Stimulated activated CD8-positive, alpha-beta memory T cell treated with anti-CD3 and anti-CD28 coated beads, Interleukin-7, amount 100 ng/mL, for 1 hour (primary cell): ENCODE measurements at places on chromosomes 12 and 14.

GRCh38 chr14:43003845-43004244, 1397.2 kb downstream of the LRFN5 start:
- no peak for DNase-seq

- DNase-seq, result no peak
These were observed 21.5 kb downstream of the ALDH6A1 start for GRCh38 chr14:74062809-74063150.

GRCh38 chr12:51534216-51535074, 56.6 kb upstream of the SCN8A start:
- no peak for DNase-seq

GRCh38 chr12:26347300-26347699, 151.9 kb downstream of the SSPN start:
- no peak for DNase-seq

GRCh38 chr12:30100741-30101140, 317.0 kb upstream of the TMTC1 start:
- DNase-seq, result no peak

DNA sequence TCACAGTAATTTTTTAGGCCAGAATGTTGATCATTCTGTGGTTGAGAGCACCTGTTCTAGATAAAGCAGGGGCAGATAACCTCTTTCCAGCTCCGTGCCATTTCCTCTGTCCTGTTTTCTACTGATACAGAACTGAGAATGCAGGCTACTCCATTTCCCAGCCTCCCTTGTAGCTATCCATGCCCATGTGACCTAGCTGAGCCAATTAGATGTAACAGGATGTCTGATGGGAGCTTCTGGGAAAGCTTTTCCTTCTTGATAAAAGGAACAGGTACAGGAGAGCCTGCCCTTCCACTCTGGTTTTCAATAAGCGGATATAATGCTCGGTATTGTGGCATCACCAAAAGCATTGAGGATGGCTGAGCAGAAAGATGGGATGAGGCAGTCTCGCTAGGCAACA, 54.2 kb downstream of the LRRC74A start:
- DNase-seq, result no peak

GRCh38 chr14:82501554-82501953, 967.9 kb upstream of the SEL1L start:
- no peak for DNase-seq

- no peak for DNase-seq
These were observed 14.8 kb downstream of the SGPP1 start for GRCh38 chr14:63713058-63713457.

- DNase-seq, result no peak
These were observed 69.0 kb downstream of the PPM1H start for GRCh38 chr12:62865937-62866336.

- no peak for DNase-seq
These were observed 127.4 kb upstream of the ARHGAP5 start for GRCh38 chr14:31949709-31950108.

- DNase-seq, result no peak
These were observed 89.2 kb upstream of the TMEM263 start for GRCh38 chr12:106866426-106867080.

- DNase-seq, result no peak
These were observed 92.4 kb downstream of the SPTSSA start for GRCh38 chr14:34369648-34370030.

DNA sequence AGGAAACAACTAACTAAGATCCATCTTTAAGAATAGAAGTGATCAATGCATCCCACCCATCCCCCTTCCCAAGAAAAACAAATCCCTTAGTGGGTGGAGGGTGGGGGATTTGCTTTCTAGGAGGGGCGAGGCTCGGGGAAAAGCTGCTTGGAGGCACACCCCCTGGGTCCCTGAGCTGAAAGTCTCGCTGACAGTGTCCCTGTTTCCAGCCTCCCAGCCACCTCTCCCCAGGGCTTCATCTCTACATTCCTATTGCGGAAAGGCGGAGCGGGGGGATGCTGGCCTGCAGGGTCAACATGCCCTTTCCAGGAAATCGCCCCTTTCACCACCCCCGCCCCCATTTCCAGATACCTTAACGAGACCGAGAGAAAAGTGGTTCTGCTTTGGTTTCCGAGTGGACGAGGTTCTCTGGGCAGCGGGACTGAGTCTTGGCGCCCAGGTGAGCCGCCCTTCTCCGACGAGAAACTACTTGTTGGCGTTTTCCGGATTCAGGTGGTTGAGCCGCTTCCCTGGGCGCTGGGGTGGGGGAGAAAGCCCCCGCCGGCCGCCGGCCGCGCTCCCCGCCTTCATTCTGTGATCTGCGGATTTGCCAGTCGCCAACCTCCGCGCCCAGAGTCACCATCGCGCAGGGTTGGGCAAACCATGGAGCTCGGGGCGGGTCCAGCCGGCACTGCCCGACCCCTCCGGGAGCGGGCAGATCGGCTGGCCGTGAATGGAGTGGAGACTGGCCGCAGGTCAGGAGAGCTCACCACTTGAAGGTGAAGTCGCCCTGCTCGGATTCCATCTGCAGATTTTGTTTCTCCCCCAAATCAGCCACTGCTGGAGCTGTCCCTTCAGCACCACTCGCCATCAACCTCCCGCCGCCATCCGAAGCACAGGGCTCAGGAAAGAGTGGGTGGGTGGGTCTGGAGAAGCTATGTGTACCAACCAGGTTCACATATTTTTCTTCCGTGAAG, 505 bp downstream of the KCNC2 start:
- DNase-seq, result no peak

- DNase-seq, result no peak
These were observed 673 bp upstream of the TTC9 start for GRCh38 chr14:70640938-70641547.

DNA sequence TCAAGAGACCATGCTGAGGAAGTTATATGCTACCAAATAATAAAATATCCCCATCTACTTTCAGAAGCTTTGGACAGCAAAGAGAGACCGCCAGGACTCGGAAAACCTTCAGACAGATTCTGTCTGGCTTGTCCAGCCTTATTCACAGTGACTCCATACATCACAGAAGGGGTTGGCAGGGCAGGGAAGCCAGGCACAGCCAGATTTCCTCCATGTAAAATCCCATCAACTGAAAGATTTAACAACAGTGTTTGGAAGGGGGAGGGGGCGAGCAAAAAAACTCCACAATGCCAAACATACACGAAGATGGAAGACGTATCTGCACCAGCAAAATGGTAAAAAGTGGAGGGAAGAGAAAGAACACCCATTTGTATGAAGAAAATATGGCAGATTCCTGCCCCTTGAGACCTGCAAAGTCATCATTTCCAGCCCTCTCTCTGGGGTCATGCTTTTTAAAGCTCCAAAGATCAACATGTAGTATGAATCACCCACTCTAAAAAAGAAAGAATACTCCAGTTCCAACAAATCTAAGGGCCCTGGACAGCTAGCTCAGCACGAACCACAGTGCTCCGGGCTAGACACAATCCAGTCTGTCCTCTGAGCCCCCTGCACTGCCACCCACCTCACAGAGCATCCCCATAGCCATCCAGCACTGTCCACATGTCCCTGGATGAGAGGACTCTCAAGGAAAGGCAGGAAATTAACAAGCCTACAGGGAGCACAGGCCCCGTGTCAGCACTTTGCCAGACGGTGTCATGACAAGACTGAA, 116.4 kb downstream of the DICER1 start:
- no peak for DNase-seq

DNA sequence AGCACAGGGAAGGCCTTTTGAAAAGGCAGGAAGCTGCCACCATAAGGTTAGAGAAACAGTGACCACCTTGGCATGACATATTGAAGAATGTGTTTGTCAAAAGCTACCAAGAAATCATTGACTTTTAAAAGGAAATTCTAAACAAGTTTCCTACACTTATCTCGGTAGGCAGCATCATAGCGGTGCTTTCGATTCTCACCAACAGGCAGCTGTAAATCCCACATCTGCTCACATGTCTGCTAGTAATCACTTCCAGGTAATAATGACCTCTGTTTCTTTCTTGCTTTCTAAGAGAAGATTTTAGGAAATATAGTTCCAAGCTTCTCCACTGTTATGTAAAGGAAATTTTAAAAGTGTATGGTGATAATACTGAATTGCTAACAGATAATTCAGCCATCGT, 821.1 kb upstream of the FOXG1 start:
- DNase-seq, result no peak

GRCh38 chr12:106274575-106275121, 26.8 kb upstream of the CKAP4 start:
- no peak for DNase-seq

DNA sequence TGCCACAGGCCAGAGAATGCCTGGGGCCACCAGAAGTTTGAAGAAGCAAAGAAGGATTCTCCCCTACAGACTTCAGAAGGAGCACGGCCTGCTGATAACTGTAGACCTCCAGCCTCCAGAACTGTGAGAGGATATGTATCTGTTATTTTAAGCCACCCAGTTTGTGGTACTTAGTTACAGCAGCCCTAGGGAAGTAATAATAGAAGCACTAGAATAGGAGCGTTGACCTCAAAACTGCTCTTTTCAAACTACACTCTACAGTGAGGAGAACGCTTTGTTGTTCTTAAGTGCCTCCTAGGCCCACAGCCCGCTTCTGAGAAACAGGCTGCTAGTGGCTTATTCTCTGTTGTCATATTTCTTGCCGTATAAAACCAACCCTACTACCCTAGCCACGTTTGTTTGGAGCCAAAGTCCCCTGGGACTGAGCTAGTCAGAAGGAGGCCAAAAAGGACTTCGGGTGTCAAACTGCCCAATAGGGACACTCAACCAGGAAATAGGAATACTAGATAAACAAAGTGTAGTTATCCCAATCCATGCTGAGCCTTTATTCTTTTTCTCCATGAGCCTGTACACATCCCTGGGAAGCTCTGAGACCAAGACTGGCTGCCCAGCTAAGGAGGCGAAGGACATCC, 38.5 kb upstream of the FRS2 start:
- no peak for DNase-seq

DNA sequence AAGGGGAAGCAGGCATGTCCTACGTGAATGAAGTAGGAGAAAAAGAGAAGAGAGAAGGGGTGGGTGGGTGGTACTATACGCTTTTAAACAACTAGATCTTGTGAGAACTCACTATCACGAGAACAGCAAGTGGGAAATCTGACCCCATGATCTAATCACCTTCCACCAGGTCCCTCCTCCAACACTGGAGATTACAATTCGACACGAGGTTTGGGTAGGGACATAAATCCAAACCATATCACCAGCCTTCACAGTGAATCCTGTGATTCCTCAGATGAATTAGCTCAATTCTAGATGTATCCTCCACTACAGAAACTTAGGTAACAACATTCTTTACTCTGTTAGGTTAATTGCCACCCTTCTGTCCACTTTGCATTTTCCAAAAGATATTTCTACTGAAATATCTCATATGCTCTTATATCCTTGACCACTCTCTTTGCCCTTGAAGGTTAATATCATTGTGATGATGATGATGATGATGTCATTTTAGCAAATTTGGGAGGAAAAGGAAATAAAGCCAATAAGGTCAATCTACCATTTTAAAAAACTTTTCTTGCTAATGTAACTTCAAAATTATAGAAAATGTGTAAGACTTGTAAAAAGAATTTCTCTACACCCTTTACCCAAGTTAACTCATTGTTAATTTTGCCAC, 23.2 kb upstream of the CCNT1 start:
- DNase-seq, result no peak

DNA sequence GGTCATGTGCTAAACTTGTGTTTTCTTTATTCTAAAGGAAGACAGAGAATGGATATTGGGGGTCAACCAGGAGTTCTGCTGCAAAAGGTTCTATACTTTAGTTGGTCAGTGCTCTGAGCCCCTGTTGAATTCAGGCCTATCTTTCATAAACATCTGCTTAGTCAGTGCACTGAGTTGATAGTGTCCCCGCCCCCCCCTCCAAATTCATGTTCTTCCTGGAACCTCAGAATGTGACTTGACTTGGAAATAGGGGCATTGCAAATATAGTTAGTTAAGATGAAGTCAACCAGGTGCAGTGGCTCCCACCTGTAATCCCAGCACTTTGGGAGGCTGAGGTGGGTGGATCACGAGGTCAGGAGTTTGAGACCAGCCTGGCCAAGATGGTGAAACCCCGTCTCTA, 23.3 kb downstream of the CHST11 start:
- DNase-seq, result no peak

DNA sequence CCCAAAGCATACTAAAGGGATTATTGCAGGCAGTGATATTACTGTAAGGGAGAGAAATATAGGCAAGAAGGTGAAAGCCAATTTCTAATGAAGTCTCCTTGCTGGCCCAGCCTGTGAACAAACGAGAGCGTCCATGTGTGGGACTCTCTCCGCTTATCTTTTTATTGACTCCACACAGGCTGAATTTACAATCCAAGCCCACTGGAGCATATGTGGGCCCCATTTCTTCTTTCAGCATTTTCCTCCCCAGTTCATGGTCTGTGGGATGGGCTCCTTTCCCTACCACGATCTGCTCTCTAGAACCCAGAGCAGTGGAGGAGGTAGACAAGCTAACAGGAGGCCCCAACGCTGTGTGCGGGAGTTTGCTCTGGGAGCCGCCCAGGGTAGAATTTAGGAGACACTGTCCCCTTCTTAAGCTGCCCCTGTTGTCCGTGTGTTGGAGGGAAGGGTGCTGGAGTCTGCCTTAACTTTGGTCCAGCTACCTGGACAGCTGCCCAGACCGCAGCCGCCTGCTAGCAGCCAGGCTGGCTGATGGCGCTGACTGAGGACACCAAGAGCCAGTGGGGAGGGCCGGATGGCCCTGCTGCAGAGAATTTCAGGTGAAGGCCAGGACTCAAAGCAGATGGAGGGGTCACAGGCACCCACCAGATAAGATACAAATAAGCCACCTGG, 3.2 kb upstream of the HOXC11 start:
- DNase-seq, result no peak

GRCh38 chr14:81018251-81018650, 62.8 kb downstream of the TSHR start:
- no peak for DNase-seq

DNA sequence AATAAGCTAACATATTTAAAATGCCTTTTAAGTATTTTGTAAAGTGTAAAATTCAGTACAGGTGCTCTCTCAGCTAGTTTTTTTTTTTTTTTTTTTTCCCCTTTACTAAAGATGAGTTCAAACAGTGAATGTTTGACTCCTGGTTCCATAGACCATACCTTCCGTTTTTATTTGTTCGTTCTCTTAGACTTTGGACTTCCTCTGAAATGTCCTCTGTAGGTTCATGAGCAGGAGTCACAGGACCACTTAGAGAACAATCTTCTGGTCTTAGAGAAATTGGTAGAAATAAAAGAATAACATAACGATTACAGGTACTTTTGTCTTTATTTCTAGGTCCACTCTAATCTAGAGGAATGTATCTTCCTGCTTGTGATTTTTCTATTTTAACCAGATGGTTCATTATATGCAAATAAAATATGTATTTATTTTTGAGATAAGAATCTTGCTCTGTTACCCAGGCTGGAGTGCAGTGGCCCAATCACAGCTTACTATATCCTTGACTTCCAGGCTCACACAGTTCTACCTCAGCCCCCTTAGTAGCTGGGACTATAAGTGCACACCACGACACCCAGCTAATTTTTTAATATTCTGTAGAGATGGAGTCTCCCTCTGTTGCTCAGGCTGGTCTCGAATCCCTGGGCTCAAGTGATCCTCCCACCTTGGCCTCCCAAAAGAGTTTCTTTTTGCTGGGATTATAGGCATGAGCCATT, 25.8 kb downstream of the STYX start:
- DNase-seq, result no peak

- DNase-seq, result no peak
These were observed 34.5 kb upstream of the FRS2 start for GRCh38 chr12:69435644-69436043.
